ENCODE measurements at places on chromosomes 12 and 14.

GRCh38 chr14:105474483-105475268 is at the start of gene CRIP2:
Gene CRIP2 (plus strand): TSS chr14:105474821. CDS start chr14:105474863, 42 bp downstream.
- DNase-seq = no peak

GRCh38 chr14:102911991-102912761 is 10.3 kb upstream of the AMN start:
- DNase-seq = no peak

DNA sequence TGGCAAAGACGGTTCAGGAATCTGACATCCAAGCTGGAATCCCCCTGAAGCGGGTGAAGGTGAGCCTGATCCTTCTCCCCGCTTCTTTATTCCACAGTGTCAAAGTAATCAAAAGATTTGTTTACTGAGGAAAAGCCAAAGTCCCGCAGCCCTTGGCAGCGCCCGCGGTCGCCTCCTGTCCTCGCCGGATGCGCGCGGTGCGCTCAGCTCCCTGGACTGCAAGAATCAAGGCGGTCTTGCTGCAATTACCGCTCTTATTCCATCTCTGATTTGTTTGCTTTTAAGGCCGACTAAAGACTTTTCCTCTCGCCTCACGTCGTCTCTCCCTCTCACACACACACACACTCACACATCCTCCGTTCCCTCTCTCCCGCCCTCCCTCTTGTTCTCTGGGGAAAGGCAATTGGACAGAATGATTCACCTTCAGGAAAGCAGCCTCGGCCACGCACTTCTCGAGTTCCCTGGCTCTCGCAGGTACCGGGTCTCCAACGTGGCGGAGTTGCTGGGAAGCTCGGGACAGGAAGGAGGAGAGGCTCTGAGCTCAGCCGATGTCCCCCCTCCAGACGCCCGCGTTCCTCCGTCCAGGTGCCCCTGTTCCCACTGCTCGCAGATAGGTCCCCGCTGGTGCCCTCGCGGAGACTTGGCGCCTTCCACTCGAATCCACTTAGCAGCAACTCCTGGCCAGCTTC is 68.6 kb upstream of the USP15 start:
- no peak for DNase-seq

- no peak for DNase-seq
These were observed 1.1 kb downstream of the KMT5A start for GRCh38 chr12:123384994-123385376.

- no peak for DNase-seq
These were observed 12.5 kb upstream of the RCOR1 start for GRCh38 chr14:102579696-102580549.

- no peak for DNase-seq
These were observed 85.3 kb downstream of the GRIN2B start for GRCh38 chr12:13896063-13896626.

All from stimulated activated CD8-positive, alpha-beta memory T cell treated with anti-CD3 and anti-CD28 coated beads, Interleukin-12 subunit alpha, Interleukin-12 subunit beta, amount 100 ng/mL, for 1 hour (primary cell).